ENCODE measurements at places on chromosomes 13 and 19.

DNA sequence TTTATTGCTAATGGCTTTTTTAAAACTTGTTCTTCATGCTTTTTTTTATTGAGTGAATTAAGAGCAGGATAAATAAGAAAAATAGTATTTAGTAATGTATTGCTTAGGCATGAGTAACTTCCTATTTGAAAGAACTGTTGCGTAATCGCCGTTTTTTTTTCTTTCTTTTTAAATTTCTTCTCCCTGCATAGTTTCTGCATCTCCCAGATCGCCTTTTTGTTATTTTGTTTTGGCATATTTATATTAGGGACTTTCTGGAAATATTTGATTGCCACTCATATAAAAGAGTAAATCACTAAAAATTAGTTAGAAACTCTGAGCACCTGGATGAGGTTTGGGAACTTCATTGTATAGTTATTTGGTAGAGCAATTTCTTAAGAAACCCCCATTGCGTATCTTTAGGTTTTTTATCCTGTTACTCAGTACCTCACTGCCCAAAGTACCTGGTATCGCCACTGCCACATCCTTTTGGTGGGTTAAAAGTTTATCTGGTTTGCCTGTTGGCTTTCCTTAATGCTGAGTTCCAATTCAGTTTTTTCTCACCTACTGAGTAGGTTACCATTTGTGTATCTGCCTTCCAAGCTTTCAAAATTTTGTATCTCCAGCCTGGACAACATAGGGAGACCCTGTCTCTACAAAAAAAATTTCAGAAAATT lies 36.2 kb upstream of the LPAR6 start:
- peak; percentile 72 for DNase-seq

DNA sequence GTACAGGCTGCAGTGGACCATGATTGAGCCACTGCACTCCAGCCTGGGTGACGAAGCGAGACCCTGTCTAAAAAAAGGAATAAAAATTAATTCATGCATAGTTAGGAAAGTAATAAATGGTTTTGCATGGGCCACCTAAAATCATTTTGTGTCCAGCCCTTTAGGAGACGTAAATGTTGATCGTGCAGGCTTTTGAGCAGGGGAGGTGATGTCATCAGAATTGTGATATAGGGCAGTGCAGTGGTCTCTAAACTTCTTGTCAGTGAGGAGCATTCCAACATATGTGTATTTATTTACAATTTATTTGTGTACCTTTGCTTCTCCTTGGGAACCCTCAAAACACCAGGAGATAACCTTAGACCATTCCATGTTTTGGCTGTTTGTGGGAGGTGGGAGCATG lies 3.0 kb downstream of the SMARCA4 start:
- no peak for DNase-seq

- no peak for DNase-seq
Measured at GRCh38 chr13:79667771-79668170, 186.8 kb downstream of the NDFIP2 start.

GRCh38 chr13:46520166-46520565 lies 32.8 kb upstream of the LRCH1 start:
- no peak for DNase-seq

GRCh38 chr13:113083402-113084061 lies 22.1 kb upstream of the F7 start:
- no peak for DNase-seq

DNA sequence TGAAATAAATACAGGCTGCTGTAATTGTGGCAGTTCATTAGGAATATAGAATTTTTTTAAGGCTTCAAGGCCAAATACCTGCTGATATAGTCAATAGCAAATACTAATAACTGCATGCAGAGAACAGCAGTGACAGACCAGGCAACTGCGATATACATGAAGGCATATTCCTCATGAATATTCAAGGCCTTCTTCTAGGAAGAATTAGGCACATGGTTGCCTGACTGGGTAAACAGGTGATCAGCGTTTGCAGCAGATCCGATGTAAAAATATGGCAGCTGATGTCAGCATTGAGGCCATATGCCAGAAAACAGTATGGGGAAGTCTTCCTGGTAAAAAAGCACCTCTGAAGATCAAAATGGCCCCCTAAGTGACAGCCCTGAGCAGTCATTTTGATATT lies 629.7 kb downstream of the UQCRFS1 start:
- DNase-seq = no peak

DNA sequence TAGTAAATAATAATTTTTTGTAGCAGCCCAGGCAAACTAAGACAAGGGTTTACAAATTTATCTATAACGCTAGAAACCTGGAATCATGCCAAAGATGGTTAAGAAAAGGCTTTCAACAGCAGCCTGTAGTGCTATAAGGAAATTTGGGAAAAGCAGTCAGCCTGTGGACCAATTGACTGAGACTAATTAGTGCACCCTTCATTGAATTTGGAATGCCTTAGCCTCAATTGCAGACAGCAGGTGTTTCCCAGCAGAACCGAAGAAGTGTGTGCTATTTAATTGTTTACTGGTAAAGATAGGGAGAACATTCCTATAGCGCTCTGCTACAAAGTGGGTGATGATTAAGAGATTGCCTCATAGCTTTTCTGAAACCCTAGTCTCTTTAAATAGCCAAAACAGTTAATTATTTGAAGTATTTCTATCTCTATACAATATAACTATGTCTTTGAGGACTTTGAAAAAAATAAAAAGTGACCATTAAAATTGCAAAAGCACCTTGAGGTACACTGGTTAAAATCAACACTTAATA lies 1884.3 kb upstream of the PCDH20 start:
- DNase-seq = no peak

GRCh38 chr13:77863144-77863543 lies 55.5 kb downstream of the EDNRB start:
- DNase-seq = peak; percentile 23

All from hematopoietic multipotent progenitor cell treated with erythropoietin and hydrocortisone succinate and interleukin-3 and kit ligand, for 6 days (in vitro differentiated cells).